A172 (cell line): ENCODE measurements at places on chromosomes 6 and 20.
A peak's percentile ranks its signal among the peaks of the same experiment; 100 is the strongest.

DNA sequence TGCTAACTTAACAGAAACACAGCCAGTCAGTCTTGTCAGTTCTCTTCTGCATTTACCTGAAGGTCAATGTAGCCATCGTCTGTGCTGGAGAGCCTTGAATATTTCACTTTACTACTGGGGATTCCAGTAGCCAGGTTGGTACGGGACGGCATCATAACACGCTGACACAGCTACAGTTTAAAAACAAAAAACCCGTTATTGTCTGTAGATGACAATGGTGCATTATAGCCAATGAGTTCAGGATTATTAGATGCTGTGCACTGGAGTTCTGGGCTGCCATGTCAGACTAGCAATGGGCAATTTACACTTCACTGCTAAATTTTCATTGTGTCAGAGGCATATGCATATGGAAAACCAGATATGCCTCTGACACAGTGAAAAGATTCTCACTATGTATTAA, 10.5 kb downstream of the PCNA start:
- DNase-seq = no peak

DNA sequence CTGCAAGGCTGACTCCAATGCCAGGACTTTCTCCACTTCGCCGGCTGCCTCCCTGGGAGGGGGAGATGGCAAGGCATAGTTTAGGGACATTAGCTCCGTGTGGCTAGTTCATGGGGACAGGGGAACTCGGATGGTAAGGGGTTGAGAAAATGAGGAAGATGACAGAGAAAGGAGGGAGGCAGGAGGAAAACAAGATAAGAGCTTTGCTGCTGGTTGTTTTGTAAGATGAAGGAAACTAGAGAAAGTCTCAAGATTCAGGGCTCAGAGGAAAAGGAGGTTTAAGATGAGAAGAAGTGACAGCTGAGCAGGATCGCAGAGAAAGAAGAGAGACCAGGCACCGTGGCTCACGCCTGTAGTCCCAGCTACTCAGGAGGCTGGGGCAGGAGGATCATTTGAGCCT, 180.9 kb upstream of the RREB1 start:
- no peak for DNase-seq

GRCh38 chr6:121321282-121321681, 13.0 kb downstream of the TBC1D32 start:
- DNase-seq = no peak

DNA sequence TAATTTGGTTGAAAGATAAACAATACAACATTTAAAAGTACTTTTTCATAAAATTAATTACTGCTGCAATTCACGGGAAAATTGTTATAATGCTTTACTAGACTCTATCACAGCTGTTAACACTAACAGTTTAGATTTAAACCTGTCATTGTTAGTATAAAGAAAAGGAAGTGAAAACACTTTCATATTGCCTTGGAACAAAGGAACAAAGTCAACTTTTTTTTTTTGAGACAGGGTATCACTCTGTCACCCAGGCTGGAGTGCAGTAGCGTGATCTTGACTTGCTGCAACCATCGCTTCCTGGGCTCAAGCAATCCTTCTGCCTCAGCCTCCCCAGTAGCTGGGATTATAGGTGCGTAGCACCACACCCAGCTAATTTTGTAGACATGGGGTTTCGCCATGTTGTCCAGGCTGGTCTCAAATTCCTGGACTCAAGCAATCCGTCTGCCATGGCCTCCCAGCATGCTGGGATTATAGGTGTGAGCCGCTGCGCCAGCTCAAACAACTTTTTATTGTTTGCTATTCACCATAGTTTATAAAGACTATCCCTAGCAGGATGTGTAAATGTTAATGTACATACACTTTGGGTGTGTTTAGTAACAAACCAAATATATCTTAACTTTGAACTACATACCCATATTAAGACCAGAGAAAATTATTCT, 22.1 kb downstream of the SLC35A1 start:
- no peak for DNase-seq

DNA sequence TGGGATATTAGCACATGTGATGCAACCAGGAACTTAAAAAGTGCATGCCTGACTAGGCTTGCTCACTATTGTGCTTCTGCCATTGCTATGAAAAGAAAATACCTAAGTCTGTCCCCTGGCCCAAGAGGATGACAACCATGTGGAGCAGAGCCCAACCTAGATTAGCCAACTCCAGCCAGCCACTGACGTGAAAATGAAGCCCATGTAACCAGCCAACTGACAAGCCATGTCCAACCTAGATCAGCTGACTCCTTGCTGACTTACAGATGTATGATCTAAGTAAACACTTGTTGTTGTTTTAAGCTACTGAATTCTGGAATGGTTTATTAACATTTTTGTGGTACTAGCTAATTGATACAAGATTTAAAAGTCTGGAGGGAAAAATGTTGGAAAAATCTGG, 47.5 kb downstream of the PIGU start:
- no peak for DNase-seq

DNA sequence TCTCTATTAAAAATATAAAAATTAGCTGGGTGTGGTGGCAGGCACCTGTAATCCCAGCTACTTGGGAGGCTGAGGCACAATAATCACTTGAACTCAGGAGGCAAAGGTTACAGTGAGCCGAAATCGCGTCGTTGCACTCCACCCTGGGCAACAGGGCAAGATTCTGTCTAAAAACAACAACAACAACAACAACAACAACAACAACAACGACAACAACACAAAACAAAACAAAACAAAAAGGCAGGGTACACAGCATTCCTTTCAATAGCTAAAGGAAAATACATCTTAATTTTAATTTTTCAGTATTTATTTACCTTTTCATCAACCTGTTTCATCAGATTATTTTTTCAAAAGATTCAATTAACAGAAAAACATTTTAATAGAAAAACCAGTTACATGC, 28.4 kb downstream of the SRPK1 start:
- DNase-seq = no peak

DNA sequence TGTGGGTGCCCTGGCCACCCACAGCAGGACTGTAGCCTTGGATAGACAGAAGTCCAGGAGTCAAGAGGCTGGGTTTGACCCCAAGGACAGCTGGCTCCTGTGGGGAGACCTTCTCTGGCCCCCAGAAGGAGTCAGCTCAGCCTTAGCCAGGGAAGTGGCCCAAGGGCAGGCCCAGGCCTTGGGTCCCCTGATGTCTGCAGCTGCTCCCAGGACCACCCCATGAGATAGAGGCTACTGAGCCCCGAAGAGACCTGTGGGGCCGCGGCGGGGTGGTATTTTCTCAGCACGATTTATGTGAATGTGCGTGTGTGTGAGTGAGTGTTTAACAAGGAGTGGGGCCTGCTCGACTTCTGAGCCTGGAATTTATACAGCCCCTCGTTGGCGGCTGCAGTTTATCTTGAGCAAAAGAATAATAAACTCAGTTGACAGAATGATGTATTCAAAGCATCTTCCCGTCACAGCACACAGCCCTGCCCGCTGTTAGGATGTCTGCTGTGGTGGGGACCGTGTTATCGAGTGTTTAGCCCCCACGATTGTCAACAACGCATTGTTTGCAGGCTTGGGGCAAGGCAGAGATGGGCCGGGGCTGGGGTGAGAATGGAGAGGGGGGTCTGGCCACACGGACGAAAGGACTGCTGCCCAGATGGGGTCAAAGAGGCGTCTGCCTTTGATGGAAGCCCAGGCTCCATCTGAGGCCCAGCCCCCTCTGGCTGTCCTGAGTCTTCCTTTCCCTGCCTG, 163.3 kb downstream of the VEGFA start:
- no peak for DNase-seq

DNA sequence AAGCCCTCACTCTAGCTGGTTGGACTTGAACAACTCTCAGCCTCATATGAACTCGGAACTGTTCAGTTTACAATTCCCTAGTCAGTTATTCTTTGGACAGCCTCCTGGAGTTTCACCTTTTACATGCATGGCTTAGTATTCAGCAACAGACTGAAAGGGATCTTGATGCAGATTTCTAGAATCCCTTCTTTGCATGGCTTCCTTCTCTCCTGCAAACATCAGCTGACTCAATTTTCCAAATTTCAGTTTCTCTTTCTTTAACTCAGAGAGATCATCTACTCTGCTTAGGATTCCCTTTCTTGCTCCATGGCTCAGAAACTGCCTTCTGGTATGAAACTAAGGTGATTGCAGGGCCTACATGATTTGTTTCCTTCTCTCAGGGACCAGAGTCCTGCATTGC, 99.6 kb downstream of the CEP57L1 start:
- no peak for DNase-seq

DNA sequence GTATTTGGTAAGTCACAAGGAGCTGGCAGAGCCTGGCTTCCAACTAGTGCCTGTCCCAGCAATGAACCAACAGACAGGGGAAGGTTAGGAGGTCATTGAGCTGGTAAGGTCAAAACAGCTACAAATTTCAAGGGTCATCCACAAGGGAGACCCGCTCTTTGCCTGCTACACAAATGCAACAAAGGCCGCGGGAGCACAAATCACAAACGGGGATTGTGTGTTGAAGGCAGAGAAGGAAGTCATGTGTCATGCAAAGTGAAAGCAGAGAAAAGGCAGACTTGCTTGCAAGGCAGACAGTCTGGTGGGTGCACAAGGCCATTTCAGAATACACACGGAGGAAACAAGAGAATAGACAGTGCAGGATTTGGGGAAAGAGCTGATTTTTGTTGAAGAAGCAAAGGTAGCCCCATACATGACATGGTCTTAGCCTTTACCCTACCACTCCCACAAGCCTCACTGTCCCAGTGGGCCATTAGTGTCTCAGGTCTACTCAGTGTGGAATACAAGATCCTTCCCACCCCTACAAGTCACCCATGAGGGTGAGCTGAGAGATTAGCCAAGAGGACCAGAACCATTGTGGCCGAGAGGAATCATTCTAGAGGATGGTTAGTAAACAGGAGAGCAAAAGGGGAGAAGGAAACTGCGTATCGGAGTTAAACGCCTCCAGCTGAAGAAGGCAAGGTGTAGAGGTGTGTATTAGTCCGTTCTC, 18.1 kb upstream of the SAMHD1 start:
- no peak for DNase-seq

- DNase-seq = no peak
Observed at GRCh38 chr20:17943343-17943742, 25.3 kb downstream of the SNX5 start.

- no peak for DNase-seq
Observed at GRCh38 chr6:131911951-131912350, 39.2 kb downstream of the CCN2 start.

DNA sequence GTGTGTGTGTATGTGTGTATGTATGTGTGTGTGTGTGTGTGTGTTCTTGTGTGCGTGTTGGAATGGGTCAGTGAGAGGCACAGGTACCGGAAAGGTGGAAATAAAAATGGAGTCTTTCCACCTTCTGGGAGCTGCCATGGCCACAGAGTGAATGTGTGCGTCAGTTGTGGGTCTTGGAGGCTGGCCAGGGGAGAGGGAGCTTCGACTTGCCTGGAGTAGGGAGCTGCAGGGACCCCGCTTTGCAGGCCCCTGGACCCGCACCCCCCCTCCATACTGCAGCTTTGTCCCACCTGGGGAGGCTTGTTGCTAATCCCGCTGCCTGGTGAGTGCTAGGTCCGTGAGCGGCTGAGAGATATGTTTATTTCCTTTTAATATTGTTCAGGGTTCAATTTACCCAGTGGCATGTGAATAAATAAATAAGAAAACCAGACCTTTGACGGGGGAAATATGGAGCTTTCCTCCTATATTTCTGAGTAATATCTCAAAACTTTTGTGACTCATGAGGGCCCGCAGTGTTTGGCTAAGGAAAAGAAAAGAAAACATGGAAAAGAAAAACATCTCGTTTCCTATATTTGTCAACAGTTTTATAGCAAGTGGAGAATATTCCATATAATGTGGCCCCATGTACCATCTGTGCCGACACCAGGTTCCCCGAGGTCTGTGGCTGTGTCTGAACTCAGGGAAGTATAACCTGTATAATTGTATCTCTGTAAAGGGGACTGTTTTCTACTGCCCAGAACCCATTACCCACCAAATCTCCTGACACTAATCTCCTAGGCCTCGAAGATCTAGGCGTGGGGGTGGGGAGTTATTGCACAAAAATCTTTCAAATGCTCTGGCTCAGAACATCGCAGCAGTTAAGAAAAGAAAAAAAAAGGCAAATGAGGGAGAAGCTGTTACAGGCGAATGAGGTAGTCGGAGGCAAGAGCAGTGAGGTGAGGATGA, 24.6 kb upstream of the CCDC167 start:
- no peak for DNase-seq

DNA sequence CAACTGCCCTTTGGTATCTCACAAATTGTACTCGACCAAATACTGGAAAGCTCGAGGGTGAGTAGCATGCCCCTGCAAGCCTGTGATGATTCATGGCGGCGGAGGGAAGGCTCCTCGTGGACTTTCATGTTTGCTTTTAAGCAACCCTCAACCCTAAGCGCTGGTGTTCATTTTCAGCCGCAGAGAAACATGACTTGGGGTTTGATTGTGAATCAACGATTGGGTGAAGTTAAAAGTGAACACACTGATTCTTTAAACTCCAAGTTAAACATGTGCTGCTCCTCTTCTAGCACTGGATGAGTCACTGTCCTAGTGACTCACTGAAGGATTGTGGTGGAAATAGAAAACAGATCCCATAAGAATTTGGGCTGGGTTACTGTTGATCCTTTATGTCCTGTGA, 8.3 kb downstream of the CD109 start:
- DNase-seq = peak; percentile 84
